ENCODE measurements at places on chromosomes 5 and 9.
A peak's percentile ranks its signal among the peaks of the same experiment; 100 is the strongest.

- no peak for DNase-seq
Observed at GRCh38 chr5:141534492-141535213, 45.8 kb downstream of the PCDHGC5 start.

DNA sequence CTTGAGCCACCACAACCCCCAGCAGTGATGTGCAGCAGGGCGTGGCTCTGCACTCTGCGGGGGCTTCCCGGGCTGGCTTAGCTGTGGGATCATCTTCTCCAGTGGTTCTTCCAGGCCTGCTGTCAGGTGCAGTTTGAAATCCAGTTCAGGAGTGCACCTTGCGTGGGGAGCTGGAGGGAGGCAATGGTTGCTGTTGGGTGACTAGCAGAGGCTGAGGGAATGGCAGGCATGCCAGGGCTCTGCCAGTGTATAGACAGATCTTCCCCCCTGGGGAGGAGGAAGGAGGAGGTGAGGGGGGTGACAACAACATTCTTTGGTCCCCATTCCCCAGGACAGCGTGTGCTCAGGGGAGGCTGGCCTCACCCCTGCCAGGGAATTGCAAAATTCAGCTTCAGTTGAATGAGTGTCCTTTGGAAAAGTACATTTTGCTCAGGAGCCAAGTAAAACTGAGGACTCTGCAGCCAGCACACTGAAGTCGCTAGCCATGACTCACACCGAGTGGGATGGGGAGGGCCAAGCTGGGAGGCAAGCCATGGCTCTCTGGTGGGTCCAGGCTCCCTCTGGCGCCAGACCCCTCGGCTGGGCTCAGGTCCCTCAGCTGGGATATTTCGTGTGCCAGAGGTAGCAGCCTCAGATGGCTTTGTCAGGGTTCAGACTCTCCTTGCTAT, 35.0 kb downstream of the ERGIC1 start:
- DNase-seq, result no peak

DNA sequence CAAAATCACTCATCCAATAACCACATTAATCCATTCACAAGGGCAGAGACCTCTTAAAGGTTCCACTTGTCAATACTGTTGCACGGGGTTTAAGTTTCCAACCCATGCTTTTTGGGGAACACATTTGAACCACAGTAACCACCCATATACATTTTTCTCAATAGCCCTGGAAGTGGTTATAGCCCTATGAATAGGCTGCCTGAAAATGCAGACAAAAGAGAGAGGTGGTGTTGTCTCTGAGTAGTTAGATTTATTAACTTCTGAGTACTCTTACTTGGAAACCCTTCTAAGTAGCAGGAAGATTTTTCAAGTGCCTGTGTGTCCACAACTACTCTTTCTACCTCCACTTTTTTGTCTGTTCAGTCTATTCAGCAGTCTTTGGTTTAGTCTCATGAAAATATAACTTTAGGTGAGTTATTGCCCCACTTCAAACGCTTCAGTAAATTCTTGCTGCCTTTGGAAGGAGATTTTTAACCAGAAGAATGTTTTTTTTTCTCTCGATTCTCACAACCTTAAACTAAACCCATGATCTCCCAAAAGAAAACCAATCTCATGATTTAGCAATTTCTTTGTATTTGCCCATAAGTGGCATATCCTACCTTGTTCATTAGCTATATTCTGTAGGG, 42.6 kb downstream of the ARHGEF28 start:
- DNase-seq, result no peak

DNA sequence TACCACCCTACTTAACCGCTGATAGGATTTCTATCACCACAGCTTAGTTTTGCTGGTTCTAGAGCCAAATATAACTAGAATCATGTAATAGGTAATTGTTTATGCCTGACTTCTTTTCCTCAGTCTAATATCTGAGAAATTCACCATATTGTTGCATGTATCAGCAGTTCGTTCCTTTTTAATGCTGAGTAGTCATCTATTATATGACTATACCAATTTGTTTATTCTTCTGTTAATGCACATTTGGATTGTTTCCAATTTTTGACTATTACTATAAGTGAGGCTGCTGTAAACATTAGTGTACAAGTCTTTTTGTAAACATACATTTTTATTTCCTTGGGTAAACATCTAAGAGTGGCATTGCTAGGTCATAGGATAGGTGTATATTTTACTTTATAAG, 25.9 kb downstream of the CSNK1G3 start:
- no peak for DNase-seq

GRCh38 chr5:51104556-51104955, 278.7 kb upstream of the ISL1 start:
- DNase-seq, result no peak

- no peak for DNase-seq
Observed at GRCh38 chr9:97956331-97956730, 18.4 kb upstream of the HEMGN start.

DNA sequence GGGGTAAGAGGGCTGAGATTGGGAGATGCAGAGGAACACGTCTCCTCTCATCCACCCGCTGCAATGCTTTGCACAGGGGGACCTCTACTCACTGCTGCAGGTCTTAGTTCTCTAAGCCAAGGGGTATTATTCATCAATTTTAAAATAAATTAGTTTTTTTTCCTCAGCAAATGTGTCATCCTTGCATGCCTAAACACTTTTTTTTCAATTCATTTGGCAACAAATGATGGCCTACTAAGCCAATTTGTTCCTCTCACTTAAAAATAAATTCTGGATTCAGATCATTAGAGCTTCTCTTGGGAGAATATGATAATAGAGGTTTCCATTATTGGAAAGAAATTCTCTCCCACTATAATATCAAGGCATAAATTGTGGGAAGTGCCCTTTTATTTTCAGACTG, 338.3 kb downstream of the IRX1 start:
- no peak for DNase-seq

- no peak for DNase-seq
Observed at GRCh38 chr5:18394443-18394804, 760.2 kb downstream of the TAF11L14 start.

- DNase-seq, result no peak
Observed at GRCh38 chr5:180343831-180344695, 9.1 kb downstream of the GFPT2 start.

DNA sequence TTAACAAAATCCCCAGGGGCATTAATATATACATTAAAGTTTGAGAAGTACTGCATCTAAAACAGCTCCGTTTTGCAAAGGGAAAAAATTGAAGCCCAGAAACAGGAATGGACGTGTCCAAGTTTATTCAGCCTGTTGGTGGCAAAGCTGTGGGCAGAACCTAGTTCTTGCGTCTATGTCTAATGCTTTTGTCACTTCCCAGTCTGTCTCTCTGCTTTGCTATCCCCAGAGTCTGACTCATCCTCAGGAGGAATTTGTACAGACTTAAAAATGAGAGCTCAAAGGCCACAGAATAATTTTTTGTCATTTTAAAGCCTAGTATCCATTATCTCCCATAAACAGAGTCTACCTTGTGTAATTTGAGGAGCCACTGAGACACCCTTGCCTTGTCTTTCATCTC, 330.9 kb upstream of the GRIA1 start:
- no peak for DNase-seq

DNA sequence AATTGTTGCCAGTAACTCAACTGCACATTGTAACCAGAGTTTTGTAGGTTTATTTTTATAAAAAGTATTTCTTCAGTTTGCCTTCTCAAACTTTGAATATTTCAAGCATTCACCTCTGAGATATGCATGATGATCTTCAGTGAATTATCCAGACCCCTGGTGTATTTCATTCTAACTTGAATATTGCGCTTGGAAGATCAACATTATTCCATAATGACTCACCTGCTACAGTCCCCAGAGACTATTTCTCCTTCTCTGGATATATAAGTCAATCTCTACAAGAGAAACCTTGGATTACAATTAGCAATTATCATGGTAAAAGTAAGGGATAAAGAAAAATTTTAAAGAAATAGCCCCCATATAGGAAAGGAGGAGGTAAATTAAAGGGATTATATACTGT, 1041.0 kb downstream of the TLE1 start:
- no peak for DNase-seq

DNA sequence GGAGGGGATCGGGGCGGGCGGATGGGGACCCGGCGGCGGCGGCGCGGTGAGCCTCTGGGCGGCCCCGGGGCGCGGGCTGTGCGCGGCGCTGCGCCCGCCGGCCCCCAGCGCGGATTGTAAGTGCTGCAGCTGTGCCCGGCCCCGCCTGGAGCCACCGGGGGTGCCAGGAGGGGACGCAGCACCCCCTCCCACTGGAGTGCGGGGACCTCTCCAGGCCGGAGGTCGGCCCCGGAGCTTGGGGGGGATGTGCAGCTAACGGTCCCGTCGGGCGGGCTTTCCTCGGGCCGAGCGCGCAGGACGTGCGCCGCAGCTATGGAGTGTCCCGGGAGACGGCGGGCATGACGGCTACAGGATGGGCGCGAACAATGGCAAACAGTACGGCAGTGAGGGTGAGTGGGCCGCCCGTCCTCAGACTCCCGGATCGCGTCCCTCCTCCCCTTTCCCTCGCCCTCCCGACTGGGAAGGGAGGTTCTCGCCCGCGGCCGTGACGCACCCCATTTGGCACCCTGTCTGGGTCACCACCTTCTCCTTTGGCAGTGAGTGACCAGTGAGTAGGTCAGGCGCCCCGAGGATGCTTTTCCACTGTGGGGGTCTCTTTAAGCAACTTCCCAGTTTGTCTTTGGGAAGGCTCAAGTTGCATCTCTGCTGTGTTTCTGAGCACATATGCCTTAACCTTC, 483 bp downstream of the FBXL7 start:
- DNase-seq, result peak; percentile 48

DNA sequence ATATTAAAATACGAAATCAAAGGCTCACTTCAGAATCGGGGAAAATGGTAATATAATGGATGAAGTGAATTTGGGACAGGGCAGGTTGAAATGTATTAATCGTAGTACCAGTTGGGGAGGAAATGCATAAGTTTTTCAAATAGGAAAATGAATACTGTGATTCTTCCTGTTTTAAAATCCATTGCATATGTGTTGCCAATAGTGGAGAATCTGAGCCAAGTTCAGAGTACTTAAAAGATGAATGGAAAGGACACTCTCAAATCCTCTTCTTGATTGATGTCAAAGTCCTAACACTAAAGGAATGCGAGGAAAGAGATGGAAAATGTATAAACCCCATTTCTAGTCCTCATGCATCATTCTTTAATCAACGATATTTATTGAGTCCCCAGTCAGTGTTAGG, 160.9 kb upstream of the CCNG1 start:
- no peak for DNase-seq

- DNase-seq, result no peak
Observed at GRCh38 chr5:160306696-160307095, 5.7 kb downstream of the CCNJL start.

DNA sequence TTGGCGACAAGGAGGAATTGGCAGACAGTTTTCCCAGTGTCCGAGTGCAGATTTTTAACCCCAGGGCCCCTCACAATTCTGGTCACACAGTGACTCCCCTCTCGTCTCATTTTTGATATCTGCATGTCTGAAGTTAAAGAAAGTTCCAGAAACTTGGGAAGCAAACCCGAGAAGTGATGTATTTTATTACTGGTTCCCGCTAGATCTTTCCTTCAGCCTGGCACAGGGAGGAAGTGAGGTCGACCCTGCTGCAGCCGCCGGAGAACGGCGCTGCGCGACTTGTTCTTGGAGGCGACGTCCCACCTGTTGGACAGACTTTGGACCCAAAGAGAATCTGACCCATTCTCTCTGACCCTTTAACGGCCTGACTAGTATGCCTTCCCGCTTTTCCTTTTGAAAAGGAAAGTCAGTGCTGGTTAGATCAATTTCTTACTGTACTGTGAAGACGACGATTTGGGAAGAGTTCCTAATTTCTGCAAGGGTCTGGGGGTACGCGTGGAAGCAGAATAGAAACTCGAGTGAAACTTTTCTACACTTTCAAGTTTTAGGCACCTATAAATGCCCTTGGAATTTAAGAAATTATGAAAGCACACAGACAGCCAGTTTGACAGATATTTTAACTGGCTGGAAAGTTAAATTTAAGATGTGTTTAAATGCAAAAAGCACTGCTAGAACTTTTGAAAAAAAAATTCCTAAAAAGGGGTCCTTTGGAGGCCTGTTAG, 744 bp downstream of the OTULIN start:
- peak; percentile 26 for DNase-seq

DNA sequence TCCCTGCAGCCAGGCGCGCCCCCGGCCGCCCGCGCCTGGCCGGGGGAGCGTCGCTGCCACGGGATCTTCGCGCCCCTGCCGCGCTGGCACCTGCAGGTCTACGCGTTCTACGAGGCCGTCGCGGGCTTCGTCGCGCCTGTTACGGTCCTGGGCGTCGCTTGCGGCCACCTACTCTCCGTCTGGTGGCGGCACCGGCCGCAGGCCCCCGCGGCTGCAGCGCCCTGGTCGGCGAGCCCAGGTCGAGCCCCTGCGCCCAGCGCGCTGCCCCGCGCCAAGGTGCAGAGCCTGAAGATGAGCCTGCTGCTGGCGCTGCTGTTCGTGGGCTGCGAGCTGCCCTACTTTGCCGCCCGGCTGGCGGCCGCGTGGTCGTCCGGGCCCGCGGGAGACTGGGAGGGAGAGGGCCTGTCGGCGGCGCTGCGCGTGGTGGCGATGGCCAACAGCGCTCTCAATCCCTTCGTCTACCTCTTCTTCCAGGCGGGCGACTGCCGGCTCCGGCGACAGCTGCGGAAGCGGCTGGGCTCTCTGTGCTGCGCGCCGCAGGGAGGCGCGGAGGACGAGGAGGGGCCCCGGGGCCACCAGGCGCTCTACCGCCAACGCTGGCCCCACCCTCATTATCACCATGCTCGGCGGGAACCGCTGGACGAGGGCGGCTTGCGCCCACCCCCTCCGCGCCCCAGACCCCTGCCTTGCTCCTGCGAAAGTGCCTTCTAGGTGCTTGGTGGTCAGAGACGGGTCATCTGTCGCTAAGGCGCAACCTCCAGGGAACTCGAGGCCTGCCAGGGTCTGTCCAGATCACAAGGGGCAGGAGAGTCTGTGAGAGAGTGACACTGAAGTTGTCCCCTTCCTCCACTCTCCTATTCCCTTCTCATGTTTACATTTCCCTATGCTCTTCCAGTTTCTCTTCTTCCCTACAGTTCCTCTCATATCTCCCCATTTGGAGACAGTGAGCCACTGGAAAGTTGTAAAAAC, 1.3 kb downstream of the GPR150 start:
- peak; percentile 36 for DNase-seq

- DNase-seq, result no peak
Observed at GRCh38 chr9:113219186-113219936, 1.7 kb downstream of the FKBP15 start.

DNA sequence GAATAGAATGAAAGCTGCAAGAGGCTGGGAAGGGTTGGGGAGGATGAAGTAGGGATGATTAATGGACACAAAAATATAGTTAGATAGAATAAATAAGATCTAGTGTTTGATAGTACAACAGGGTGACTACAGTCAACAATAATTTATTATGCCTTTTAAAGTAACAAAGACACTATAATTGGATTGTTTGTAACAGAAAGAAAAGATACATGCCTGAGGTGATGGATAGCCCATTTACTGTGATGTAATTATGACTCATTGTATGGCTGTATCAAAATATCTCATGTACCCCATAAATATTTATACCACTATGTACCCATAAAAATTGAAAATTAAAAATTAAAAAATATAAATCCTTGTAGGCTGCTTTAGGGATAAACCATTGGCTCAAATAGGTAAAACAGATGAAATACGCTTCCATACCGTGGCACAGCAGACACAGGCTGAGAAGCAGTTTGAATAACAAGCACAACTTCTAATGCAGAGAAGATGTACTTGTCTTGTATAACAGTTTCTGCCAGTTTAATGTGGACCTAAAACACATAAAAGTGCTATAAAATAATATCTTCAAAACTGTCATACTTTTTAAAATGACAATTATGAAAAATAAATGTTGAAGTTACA, 34.9 kb downstream of the APBA1 start:
- no peak for DNase-seq

All from neuronal stem cell (in vitro differentiated cells).